Muscle of back (tissue), 13 donors: ENCODE measurements at places on chromosomes 2 and 18. TPM values are rescaled to one million over a fixed set of nuclear protein-coding genes. Genes with fewer than 3 reads are reported as not detected.
A peak's percentile ranks its signal among the peaks of the same experiment; 100 is the strongest.

DNA sequence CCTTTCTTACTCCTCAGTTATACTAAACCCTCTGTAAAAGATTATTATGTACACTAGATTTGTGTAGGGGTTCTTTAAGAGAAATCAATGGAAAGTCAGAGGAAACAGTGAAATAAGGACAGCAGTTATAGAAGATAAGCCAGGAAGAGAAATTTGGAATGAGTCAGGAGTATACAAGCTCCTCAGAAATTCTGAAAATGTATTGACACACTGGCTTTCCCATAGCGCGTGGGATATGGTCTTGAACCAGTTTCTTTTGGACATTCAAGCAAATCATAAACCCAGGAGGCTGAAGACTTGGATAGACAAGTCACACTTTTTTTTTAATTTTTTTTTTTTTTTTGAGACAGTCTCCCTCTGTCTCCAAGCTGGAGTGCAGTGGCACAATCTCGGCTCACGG, 316.1 kb upstream of the MMADHC start:
- DNase-seq = no peak

The HRH4 gene
- polyA plus RNA-seq = 0.04 TPM

DNA sequence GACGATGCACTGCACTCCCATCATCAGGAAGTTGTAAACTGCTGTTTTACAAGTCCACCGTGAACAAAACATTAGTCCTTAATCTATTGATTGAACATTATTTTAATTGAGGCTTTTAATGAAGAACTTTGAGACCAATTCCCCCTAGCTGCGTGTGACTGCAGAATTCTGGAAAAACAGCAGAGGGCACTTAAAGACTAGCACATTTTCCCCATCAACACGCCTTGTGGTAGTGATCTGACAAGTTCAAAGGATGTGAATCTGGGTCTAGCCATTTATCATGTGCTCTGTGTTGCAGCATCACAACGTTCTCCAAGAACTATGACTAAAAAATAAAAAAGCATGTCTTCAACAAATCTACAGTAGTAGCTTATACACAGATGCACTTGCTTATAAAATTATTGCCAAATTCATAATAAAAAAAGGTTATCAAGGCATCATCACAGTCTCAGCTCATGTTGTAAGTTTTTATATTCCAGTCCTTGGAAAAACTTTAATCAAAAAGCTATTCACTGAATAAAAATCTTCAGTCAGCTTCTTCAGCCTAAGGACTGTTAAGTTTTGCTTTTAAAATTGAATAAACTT, 35.8 kb downstream of the SKOR2 start:
- DNase-seq = peak; percentile 31

GRCh38 chr18:34801774-34802173, 91.7 kb downstream of the DTNA start:
- DNase-seq = no peak

The NTSR2 gene
- polyA plus RNA-seq = not detected

DNA sequence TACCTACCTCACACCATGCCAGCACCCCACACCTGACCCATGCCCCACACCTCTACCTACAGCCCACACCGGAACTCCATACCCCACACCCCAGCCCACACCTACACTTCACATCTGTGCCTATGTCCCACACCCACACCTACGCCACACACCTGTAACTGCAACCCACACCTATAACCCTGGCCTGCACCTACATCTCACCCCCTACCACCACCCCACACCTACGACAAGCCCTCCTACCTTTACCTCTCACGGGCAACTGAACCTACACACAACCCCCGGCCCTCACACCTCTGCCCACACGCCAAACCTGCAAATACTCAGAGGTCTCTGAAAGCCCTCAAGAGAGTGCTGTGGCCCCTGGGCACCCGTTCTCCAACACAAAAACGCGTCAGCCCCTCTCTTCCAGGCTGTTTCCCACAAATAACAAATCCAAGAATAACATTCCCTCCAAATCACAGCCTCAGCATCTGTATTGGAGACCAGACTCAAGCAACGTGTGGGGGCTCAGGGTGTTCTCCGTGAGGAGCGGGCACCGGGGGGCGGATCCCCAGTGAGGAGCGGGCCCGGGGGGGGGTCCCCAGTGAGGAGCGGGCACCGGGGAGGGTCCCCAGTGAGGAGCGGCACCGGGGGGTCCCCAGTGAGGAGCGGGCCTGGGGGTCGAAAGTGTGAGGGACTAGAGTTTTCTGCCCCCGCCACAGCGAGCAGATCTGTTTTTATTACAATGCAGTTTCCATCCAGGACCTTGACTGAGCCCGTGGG, 33.4 kb downstream of the SLC66A2 start:
- no peak for DNase-seq

GRCh38 chr2:173239644-173240043, 115.0 kb upstream of the CDCA7 start:
- no peak for DNase-seq

The REG3G gene
- polyA plus RNA-seq = not detected

DNA sequence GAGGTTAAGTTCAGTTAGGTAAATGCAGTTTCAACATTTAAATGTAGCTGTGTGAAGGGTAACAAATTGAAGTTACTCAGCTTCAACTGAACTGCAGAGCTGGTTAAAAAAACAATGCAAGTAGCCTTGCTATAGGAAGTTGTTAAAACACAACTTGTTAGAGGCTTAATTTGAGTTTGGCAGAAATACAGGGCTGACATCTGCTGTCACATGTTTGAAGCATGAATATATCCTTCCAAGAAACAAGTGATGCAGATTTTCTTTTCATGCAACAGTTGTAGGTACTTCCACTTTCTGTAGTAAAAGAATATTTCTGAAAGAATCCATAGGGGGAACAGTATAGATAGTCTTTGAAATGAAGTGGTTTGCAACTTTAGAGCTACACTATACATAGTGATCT, 208.7 kb upstream of the RASGRP3 start:
- DNase-seq = peak; percentile 86

- DNase-seq = no peak
Measured at GRCh38 chr2:49845021-49845420, 690.7 kb upstream of the FSHR start.

DNA sequence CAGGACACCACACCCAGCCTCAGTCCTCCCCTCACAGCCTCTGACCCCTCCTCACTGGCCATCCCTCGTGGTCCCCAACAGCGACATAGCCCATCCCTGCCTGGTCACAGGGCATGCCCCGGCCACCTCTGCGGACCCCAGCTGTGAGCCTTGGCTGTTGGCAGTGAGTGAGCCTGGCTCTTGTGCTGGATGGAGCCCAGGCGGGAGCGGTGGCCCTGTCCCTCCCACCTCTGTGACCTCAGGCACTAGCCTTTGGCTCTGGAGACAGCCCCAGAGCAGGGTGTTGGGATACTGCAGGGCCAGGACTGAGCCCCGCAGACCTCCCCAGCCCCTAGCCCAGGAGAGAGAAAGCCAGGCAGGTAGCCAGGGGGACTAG, 7.9 kb downstream of the DES start:
- no peak for DNase-seq

The LYG1 gene
- polyA plus RNA-seq = 4.3 TPM

GRCh38 chr2:204015118-204015843, 78.7 kb downstream of the ICOS start:
- no peak for DNase-seq

DNA sequence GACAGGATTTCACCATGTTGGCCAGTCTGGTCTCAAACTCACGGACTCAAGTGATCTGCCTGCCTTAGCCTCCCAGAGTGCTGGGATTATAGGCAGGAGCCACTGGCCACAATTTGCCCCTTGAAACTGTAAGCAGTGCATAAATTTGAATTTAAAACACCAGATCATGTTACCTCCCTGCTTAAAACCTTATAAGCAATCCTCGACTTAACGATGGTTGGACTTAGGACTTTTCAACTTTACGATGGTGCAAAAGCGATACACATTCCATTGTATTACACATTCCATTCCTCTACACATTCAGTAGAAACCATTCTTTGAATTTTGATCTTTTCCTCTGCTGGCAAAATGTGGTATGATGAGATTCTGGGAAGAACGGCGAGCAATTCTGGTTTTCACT, 23.2 kb upstream of the EFR3B start:
- DNase-seq = no peak

- no peak for DNase-seq
Measured at GRCh38 chr2:198715302-198715835, 742.4 kb downstream of the SATB2 start.

The CD8B2 gene
- 0.09 TPM for polyA plus RNA-seq

The DYTN gene
- polyA plus RNA-seq = not detected

GRCh38 chr2:203873461-203873860, 5.9 kb downstream of the CTLA4 start:
- DNase-seq = no peak

The EIF2AK2 gene
- polyA plus RNA-seq = 23.9 TPM

DNA sequence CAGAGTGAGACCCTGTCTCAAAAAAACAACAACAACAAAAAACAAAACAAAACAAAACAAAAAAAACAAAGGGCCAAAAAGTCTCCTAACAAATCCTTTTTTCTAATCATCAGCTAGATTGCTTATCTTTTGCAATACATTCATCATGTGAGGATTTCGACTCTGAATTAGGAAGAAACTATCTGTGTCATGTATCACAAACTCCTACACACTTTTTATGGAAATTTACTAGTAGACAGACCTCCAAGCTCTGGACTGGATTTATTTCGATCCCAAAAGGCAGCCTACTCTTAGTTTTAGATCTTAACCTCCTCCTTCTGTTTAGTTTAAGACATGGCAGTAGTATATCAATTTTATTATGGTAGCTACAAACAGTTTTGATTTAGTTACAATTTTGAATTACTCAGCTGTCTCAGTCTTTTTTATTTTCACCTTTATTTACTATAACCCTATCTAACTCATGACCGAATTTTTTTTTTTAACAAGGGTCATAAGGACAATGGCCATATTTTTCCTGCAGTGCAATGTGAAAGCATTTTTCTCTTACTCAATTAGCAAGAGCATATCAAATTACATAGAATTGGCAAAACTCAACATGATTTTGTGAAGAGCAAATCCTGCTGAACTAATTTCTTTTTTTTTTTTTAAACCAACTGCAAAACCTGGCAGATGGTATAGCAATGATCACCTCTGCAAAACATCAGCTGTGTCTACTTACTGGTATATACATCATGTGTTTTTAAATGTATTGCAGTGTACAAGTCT, 10.7 kb upstream of the CCDC88A start:
- DNase-seq = no peak

- no peak for DNase-seq
Measured at GRCh38 chr2:73984922-73985307, 205 bp downstream of the TET3 start.

- no peak for DNase-seq
Measured at GRCh38 chr2:181859123-181859522, 32.4 kb upstream of the ITPRID2 start.

The PDE6D gene
- 19.8 TPM for polyA plus RNA-seq

DNA sequence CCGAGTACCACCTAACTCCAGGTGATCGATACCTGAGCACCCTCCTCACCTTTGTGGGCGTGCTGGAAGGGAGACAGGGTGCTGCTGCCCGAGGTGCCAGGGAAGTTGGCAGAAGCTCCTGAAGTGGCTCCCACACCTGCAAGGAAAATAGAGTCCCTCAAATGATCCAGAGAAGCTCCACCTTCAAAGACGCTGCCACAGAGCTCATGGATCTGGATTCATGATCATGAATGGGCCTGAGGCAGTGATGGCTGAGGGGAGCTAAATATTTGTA, 76.5 kb downstream of the EDAR start:
- no peak for DNase-seq

DNA sequence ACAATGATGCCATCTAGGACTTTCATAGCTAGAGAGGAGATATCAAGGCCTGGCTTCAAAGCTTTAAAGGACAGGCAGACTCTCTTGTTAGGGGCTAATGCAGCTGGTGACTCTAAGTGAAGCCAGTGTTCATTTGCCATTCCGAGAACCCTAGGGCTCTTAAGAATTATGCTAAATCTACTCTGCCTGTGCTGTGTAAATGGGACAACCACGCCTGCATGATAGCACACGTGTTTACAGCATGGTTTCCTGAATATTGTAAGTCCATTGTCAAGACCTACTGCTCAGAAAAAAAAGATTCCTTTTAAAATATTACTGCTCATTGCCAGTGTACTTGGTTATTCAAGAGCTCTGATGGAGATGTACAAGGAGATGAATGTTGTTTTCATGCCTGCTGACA, 188.4 kb downstream of the SEPTIN10 start:
- no peak for DNase-seq

- peak; percentile 89 for DNase-seq
Measured at GRCh38 chr2:219387306-219388120, at the start of gene DNPEP. DNPEP (minus strand) TSS chr2:219387912; CDS start chr2:219387794, 118 bp downstream.

GRCh38 chr2:63591566-63592175, 2.9 kb downstream of the MDH1 start:
- DNase-seq = no peak

GRCh38 chr2:26847307-26847654, 651 bp upstream of the DPYSL5 start:
- DNase-seq = no peak

DNA sequence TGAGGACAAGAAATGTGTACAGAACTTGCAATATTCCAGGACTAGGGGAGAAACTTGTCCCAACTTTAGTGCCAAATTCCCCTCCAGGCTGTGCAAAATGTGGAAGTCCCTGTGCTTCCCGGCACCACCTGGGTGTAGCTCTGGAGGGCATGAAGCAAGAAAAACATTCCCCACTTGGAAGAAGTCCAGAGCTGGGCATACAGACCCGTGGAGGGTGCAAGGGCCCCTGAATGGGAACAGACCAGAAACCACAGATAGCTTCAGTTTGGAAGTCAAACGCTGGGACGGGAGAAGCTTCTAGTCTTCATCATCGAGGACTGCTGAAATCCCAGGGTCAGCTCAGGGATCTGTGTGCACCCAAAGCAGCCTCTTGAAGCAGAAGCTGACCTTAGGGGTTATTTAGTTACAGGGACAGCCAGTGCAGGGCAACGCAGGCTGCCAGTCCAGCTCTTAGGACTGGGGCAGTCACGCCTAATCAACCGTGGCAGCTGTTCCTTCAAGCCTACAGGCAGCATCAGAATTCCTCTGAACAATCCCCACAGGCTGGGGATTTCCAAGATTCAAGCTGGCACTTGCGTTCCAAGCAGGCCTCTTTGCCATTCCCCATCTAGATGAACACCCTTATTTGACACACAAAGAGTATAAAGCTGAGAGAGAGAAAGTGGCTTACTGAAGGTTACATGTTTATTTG, 269.4 kb downstream of the LOXHD1 start:
- peak; percentile 40 for DNase-seq

DNA sequence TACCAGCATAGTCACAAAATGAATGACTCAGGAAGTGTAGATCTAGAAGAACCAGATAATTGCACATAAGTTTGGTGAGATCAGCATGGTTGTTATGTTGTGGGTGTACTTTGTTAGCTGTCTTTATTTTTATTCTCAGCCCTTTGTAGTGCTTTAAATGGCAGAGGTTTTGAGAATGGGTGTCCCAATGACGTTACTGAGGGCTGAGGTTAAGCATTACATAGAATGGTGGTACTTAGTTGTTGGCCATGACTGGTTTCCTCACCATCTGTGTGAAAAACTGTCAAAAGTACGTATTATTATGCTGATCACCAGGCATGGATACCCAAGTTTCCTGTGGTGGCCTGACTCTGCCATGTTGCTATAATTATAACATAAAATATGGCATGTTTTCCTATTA, 165.8 kb downstream of the UBE2E3 start:
- DNase-seq = no peak

GRCh38 chr2:66596256-66596655, 161.3 kb downstream of the MEIS1 start:
- no peak for DNase-seq
